Calu3 (cell line): ENCODE measurements at places on chromosomes 2 and 18. TPM values are rescaled to one million over a fixed set of nuclear protein-coding genes. Genes with fewer than 3 reads are reported as not detected.

DNA sequence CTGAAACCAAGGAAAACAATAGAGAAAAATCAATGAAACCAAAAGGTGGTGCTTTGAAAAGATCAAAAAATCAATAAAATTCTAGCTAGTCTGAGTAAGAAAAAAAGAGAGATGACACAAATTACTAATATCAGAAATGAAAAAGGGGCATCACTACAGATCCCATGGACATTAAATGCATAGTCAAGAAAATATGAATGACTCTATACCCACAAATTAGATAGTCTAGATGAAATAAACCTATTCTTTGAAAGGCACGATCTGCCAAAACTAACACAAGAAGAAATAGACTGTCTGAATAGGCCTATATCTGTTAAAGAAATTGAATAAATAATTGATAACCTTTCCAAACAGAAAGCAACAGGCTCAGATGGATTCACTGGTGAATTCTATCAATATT lies 15.2 kb upstream of the DSG3 start:
- no peak overlapping the region for H3K27ac ChIP-seq
- peaks cover 13% of the 10 kb centered on the region for H3K4me1 ChIP-seq
- H3K27me3 ChIP-seq, result no peaks in the 10 kb centered on the region
- DNase-seq, result no peak
- no peaks in the 10 kb centered on the region for H3K36me3 ChIP-seq

The HJURP gene
- total RNA-seq, result 58.5 and 71.0 TPM in 2 replicates

DNA sequence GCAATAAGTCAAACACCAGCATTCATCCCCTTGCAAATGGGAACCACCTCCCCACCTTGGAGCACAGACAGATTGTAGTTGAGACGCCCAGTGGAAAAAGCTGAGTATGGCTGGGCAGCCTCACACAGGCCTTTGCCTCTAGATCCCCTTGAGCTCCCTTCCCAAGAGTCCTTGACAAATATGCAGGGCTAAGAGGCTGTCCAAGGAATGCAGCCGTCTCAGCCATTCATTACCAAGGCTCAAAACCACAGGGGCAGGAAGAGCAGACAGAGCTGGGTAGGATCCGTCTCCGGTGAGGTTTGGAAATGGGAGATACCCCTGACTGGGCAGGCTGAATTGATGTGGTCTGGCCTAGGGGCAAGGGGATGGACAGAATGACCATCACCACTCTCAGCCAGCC lies 557.1 kb downstream of the TNS1 start:
- no peak overlapping the region for H3K4me3 ChIP-seq
- H3K36me3 ChIP-seq, result no peaks in the 10 kb centered on the region
- H3K27me3 ChIP-seq, result no peaks in the 10 kb centered on the region
- DNase-seq, result no peak
- peaks cover 8% of the 10 kb centered on the region for H3K4me1 ChIP-seq

DNA sequence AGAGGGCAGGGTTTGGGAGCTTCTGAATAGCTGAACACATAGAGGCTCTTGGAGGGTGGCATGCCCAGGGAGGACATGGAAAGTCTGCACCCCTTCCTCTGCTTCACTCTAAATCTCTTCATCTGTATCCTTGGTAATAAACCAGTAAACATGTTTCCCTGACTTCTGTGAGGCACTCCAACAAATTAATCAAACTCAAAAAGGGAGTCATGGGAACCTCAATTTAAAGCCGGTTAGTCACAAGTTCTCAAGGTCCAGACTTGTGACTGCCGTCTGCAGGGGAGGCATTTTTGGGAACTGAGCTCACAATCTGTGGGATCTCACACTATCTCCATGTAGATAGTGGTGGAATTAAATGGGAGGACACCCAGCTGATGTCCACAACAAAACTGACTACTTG lies 33.1 kb upstream of the STON1 start:
- no peak overlapping the region for H3K4me3 ChIP-seq
- H3K36me3 ChIP-seq, result peaks cover 19% of the 10 kb centered on the region
- H3K27ac ChIP-seq, result no peak overlapping the region

The CRYGC gene
- total RNA-seq, result not detected in 2 replicates

The SPEG gene
- total RNA-seq, result 13.4 and 16.7 TPM in 2 replicates

The MERTK gene
- total RNA-seq, result 1.5 and 2.1 TPM in 2 replicates

- no peak for DNase-seq
- H3K36me3 ChIP-seq, result peaks cover 34% of the 10 kb centered on the region
- H3K4me1 ChIP-seq, result peaks cover 14% of the 10 kb centered on the region
- no peak overlapping the region for H3K27ac ChIP-seq
- no peaks in the 10 kb centered on the region for H3K27me3 ChIP-seq
These were observed 128.1 kb downstream of the MTCL1 start for GRCh38 chr18:8833480-8833879.

- peaks cover 10% of the 10 kb centered on the region for H3K27me3 ChIP-seq
- no peak for DNase-seq
- H3K27ac ChIP-seq, result peak overlapping the region; percentile 90
- H3K4me3 ChIP-seq, result peak overlapping the region; percentile 97
These were observed 928 bp downstream of the NAGK start for GRCh38 chr2:71069376-71069775.

The CXCR1 gene
- not detected in 2 replicates for total RNA-seq

DNA sequence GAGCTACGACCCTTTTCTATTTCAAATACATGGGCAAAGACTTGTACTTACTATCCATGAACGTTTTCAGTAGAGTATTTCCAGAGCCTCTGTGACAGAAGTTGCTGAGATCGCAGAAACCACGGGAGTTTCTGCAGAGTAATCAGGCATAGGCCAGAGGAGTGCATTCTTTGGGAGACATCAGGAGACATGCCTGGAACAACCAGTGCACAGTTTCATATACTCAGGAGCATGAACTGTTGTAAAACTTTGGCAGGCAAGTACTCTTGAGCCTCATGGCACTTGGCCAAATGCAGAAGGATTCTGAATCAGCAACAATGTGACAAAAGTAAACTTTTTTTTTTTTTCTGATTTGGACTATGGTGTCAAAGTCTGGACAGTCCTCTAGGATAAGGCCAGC lies 307.1 kb downstream of the GRB14 start:
- DNase-seq, result no peak
- H3K4me1 ChIP-seq, result no peaks in the 10 kb centered on the region
- H3K36me3 ChIP-seq, result no peaks in the 10 kb centered on the region
- H3K4me3 ChIP-seq, result no peak overlapping the region
- no peaks in the 10 kb centered on the region for H3K27me3 ChIP-seq

The UGT1A3 gene
- total RNA-seq, result 5.9 and 6.0 TPM in 2 replicates

DNA sequence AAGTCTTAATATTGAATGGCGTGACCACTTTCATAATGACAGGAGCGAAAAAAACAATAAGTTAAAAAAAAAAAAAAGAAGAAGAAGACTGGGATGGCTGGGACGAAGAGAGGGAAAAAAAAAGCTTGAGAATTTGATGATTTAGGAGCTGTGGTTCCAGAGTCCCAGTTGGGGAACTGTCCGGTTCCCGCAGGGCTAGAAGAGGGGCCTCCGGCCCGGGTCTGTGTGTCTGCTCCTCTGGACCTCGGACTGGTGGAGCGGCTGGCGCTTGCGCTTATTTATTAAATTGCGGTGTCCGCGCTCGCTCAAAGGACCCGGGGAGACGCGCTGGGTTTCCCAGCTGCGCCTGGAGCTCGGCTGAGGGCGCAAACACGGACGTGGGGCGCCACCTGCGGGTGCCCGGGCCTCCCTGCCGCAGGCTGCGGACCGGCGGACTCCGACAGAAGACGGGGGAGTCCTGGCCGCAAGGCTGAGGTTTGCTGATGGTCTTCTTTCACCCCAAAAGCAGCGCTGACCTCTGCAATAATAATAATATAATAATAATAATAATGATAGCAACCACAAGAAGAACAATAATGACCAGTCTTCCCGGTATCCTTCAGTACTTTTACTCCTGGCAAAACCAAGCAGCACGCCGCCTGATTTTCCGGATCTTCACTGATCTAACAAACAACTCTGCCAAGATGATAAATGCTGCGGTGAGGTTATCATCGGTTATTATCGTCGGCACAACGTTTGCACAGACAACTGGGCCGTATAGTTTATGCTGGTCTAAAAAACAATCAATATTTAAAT lies at the start of gene CBLN2:
CBLN2 (minus strand) TSS at position 251 of the 795 bp plus-strand sequence. CDS start 2,182 bp downstream, outside the sequence.
- DNase-seq, result peak; percentile 89
- H3K27me3 ChIP-seq, result no peaks in the 10 kb centered on the region
- H3K36me3 ChIP-seq, result peaks cover 7% of the 10 kb centered on the region
- no peak within 1 kb of the TSS for H3K27ac ChIP-seq

The L3MBTL4 gene
- 2.1 and 2.4 TPM in 2 replicates for total RNA-seq

DNA sequence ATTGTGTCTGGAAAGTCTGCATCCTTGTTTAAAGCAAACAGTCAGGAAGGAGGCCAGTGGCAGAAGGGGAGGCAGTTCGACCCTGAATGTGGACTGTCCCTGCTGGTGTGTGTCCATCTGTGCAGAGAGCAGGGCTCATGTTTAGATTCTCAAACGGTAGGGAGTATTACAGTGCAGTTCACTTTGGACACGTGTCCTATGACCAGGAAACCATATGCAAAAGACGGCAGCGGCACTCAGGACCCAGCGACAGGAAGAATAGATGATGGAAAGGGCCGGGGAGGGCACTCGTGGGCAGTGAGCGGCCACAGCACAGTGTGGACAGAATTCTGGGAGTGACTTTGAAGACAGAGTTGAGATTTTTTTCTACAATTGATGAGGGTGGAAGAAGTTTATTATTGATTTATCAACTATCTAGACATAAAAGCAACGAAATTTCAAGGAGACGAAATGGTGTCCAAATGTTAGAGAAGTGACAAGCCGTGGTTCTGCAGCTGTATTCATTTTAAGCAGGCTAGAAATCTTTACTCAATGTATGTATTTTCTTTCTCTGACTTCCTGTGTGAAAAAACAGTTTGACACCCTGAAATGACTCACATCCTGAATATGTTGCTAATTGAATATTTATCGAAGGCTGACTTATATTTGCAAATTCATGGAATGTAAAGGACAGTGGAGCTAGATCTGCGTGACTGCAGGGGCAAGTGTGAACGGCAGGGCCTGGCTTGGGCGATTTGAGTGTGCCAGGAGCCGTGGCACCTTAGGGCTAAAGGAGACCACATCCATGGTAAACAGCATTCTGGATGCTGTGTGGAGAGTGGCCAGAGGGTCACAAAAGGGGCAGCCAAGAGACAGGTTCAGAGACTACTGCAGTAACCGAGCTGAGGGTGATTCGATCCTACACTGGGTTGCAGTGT lies 214.2 kb downstream of the PTGR3 start:
- peak overlapping the region; percentile 75 for H3K27ac ChIP-seq
- peak overlapping the region; percentile 55 for H3K4me3 ChIP-seq
- peak; percentile 37 for DNase-seq
- no peaks in the 10 kb centered on the region for H3K36me3 ChIP-seq

GRCh38 chr2:110166266-110166665 lies 38.5 kb downstream of the NPHP1 start:
- no peak for DNase-seq
- no peak overlapping the region for H3K27ac ChIP-seq
- H3K27me3 ChIP-seq, result no peaks in the 10 kb centered on the region
- H3K4me3 ChIP-seq, result no peak overlapping the region
- no peaks in the 10 kb centered on the region for H3K36me3 ChIP-seq
- H3K4me1 ChIP-seq, result no peaks in the 10 kb centered on the region

DNA sequence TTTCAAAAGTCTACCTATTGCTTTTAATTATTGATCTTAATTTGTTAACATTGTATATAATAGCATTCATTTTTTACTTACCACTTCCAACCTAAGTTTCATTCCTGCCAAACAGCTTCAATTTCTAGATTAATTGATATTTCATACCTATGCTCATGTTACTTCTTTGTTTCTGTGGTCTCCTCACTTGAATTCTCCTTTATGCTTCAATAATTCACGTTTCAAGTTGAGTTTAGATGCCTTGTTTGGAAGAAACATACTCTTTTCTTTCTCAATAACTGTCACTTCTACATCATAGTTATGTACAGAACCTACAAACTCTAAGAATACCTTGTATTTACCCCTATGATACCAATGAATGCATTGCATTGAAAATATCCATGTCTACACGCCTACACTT lies 862.2 kb upstream of the LRATD1 start:
- H3K27ac ChIP-seq, result no peak overlapping the region
- no peaks in the 10 kb centered on the region for H3K36me3 ChIP-seq
- DNase-seq, result no peak
- H3K4me3 ChIP-seq, result no peak overlapping the region
- no peaks in the 10 kb centered on the region for H3K27me3 ChIP-seq

GRCh38 chr18:54020156-54020745 lies 204.2 kb downstream of the MBD2 start:
- H3K36me3 ChIP-seq, result no peaks in the 10 kb centered on the region
- no peak for DNase-seq
- H3K4me3 ChIP-seq, result no peak overlapping the region
- H3K27ac ChIP-seq, result no peak overlapping the region
- no peaks in the 10 kb centered on the region for H3K4me1 ChIP-seq
